ENCODE measurements at places on chromosomes 12 and 14. TPM values are rescaled to one million over a fixed set of nuclear protein-coding genes. Genes with fewer than 3 reads are reported as not detected.
A peak's percentile ranks its signal among the peaks of the same experiment; 100 is the strongest.

GRCh38 chr12:19440019-19440858 lies 947 bp downstream of the AEBP2 start:
- DNase-seq, result peak; percentile 81

- DNase-seq, result no peak
These were observed 66.1 kb downstream of the CCDC88C start for GRCh38 chr14:91351512-91351862.

- DNase-seq, result no peak
These were observed 29.0 kb upstream of the PLEKHG7 start for GRCh38 chr12:92673756-92674155.

GRCh38 chr12:50960130-50960529 lies 7.8 kb downstream of the HIGD1C start:
- DNase-seq, result no peak

- DNase-seq, result no peak
These were observed 9.3 kb downstream of the CD163L1 start for GRCh38 chr12:7434670-7435069.

DNA sequence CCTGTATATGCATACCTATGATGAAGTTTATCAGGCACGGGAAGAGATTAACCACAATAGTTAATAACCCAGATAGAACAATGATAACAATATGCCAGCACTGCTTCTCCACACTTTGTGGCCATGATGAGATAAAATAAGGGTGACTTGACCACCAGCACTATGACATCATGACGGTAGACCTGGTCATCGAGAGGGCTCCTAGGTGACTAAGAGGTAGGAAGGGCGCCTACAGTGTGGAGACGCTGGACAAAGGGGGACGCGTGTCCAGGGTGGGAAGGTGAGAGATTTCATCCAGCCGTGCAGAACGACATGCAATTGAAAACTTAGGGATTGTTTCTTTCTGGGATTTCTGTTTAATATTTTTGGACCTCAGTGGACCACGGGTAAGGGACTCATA lies 221.8 kb upstream of the RTL1 start:
- no peak for DNase-seq

- peak; percentile 76 for DNase-seq
These were observed 356.9 kb upstream of the STXBP6 start for GRCh38 chr14:25406818-25407217.

DNA sequence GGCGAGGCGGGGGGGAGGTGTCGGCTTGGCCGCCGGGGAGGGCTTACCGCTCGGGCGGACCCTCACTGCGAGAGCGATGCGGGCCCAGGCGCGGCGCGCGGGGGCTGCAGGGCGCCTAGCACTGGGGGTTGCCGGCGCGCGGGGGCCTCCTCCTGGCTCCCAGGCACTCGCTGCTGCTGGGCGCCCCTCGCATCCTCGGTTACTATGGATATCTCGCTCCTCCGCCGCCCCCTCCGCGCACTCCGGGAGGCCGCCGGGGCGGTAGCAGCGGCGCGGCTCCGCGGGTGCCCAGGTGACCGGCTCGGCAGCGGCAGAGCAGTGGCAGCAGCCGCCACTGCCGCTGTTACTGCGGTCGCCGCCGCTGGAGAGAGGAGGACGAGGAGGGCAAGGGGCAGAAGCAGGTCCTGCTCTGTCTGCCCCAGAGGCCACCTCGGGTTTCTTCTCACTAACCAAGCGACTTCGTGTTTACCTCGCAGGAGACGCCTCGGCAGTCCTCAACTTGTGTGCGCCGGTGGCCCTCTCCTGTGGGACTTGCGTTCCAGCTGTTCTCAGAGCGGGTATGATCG lies 250.1 kb downstream of the APAF1 start:
- DNase-seq, result peak; percentile 75

DNA sequence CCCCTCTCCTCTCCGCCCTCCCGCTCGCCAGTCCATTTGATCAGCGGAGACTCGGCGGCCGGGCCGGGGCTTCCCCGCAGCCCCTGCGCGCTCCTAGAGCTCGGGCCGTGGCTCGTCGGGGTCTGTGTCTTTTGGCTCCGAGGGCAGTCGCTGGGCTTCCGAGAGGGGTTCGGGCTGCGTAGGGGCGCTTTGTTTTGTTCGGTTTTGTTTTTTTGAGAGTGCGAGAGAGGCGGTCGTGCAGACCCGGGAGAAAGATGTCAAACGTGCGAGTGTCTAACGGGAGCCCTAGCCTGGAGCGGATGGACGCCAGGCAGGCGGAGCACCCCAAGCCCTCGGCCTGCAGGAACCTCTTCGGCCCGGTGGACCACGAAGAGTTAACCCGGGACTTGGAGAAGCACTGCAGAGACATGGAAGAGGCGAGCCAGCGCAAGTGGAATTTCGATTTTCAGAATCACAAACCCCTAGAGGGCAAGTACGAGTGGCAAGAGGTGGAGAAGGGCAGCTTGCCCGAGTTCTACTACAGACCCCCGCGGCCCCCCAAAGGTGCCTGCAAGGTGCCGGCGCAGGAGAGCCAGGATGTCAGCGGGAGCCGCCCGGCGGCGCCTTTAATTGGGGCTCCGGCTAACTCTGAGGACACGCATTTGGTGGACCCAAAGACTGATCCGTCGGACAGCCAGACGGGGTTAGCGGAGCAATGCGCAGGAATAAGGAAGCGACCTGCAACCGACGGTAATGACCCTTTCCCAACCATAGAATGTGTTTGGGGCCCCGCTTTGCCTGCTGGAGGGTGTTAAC lies 615 bp downstream of the CDKN1B start:
- DNase-seq, result peak; percentile 57

DNA sequence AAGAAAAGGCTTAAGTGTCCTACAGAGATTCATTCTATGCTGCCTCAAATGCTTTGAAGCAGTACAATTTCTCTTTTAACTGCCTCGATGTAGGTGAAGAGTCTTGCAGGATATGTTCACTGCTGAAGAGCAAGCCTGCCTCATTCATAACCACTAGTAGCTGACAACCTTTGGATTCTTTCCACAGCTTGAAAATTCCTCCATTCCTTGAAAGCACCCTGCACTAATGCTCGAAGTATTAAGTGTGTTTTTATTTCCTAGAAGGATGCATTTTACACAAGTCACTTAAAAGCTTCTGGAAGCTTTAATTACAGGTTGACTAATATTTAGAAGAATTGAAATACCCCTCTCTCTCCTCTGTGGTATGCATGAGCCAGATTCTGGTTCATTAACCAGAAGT lies 429.4 kb downstream of the DIO2 start:
- no peak for DNase-seq

GRCh38 chr12:110176745-110177144 lies 52.6 kb downstream of the IFT81 start:
- DNase-seq, result no peak

Gene RHNO1
- 95.5 TPM for total RNA-seq

Gene BEGAIN
- 13.4 TPM for total RNA-seq

Gene GPR65
- total RNA-seq, result not detected

Gene ASCL1
- total RNA-seq, result not detected

Gene PLEKHD1
- total RNA-seq, result not detected

Gene OSGEP
- 67.0 TPM for total RNA-seq

Gene RDH12
- 1.3 TPM for total RNA-seq

Gene KRT77
- not detected for total RNA-seq

Gene KLHL33
- total RNA-seq, result 0.22 TPM

Gene CLEC9A
- not detected for total RNA-seq

Data from neural progenitor cell (in vitro differentiated cells).